ENCODE measurements at places on chromosomes 7 and 10.

- no peak for DNase-seq
These were observed 165.0 kb upstream of the TCF7L2 start for GRCh38 chr10:112785089-112785488.

DNA sequence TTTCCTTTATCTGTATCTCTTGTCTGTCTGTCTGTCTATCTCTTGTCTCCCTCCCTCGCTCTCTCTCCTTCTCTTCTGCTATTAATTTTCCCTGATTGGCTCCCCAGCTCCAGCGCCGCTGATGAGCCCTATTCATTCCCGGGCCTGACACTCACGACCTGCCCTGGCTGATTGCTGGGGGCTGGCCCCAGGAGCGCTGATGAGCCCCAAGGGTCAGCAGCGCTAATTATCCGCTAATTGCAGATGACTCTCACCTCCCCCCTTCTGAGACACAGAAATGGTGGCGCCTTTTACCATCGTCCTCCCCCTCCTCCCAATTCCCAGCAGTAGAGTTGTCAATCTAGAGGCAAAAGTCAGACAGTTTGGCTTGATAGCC lies 1.3 kb upstream of the GBX1 start:
- no peak for DNase-seq

- DNase-seq = no peak
These were observed 28.0 kb upstream of the COMTD1 start for GRCh38 chr10:75263806-75264205.

GRCh38 chr10:100670828-100671479 lies 74.4 kb upstream of the PAX2 start:
- DNase-seq = peak; percentile 74

DNA sequence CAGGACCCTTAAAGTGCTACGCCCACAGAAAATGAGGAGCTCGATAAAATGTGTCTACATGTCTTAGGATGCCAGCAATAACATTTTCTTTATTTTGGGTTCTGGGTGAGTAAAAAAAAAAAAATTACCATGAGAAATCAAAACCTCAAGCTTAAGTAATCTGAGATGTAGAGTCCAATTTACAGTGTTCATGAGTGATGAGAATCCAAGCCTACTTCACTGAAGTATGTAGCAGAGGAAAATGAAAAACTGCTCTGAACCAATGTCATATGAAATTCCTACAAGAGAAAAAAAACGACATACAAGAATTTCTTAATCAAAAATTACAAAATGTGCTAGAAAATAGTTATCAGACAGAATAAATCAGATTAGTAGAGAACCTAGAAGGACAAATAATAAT lies 274.4 kb downstream of the HTR7 start:
- DNase-seq = no peak

DNA sequence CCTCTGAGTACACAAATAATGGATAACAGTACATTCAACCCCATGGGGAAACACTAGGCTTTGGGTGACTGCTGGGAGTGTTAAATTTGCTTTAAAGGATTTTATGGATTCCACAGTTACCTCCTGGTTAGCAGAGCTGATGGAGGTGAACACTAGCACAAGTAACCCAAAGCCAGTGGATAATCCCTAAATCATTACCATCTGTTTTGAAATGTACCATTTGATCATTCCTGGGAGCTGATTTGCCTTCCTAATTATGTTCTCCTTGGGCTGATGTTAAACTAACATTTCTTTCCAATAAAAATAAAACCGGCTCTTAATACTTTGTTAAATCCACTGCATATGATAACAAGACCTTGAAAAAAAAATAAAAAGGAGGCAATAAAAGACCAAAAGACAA lies 493.9 kb downstream of the PLXNA4 start:
- no peak for DNase-seq

DNA sequence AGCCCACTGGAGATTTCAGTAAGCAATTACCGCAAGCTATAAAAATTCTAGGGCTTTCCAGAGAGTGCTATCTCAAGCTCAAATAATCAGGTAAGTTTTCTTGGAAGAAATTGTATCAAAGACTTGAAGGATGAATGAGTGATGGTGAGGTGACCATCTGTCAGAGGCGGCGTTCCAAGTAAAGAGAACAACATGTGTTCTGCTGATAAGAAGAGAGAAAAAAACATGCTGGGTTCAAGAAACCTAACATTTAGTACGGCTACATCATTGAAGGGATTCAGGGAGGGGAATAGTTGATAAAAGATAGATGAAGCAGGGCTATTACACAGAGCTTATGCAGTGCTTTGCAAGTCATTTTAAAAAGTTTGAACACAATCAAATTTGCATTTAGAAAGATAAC lies 100.7 kb downstream of the GNAI1 start:
- DNase-seq = no peak

GRCh38 chr7:15836041-15836440 lies 149.6 kb upstream of the MEOX2 start:
- DNase-seq = no peak

GRCh38 chr7:43769281-43769680 lies 10.8 kb downstream of the BLVRA start:
- DNase-seq = no peak

DNA sequence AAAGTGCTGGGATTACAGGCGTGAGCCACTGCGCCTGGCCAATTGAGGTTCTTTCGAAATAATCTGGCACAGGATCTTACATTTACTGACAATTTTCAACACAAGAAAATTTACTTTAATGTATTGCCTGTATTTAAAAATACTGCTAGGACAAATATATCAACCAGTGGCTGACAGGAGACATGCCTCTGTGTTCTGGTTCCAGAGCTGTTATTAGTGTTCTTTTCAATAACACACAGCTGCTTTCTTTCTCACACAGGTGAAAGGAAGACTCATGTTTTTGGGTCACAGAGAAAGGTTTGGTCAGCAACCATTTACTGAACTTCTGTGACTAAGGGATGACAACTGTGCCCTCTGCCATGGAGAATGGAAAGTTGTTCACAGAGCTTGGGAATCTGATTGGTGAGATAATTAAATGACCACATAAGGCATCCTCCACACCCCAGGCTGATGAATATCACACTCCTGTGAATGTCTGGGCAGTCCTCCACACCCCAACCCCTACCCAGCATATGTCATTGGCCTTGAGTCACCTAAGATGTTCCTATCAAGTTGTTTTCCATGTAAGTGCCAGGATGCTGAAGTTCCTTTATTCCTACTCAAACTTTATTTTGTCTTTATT lies 180.1 kb downstream of the RAPGEF5 start:
- DNase-seq = no peak

All from activated CD4-positive, alpha-beta T cell treated with anti-CD3 and anti-CD28 coated beads, Interleukin-2, amount 50 U/mL, for 48 hours (primary cell).